ENCODE measurements at places on chromosomes 3 and 15.
A peak's percentile ranks its signal among the peaks of the same experiment; 100 is the strongest.

GRCh38 chr3:77618686-77619085 is 578.8 kb downstream of the ROBO2 start:
- no peak for DNase-seq

DNA sequence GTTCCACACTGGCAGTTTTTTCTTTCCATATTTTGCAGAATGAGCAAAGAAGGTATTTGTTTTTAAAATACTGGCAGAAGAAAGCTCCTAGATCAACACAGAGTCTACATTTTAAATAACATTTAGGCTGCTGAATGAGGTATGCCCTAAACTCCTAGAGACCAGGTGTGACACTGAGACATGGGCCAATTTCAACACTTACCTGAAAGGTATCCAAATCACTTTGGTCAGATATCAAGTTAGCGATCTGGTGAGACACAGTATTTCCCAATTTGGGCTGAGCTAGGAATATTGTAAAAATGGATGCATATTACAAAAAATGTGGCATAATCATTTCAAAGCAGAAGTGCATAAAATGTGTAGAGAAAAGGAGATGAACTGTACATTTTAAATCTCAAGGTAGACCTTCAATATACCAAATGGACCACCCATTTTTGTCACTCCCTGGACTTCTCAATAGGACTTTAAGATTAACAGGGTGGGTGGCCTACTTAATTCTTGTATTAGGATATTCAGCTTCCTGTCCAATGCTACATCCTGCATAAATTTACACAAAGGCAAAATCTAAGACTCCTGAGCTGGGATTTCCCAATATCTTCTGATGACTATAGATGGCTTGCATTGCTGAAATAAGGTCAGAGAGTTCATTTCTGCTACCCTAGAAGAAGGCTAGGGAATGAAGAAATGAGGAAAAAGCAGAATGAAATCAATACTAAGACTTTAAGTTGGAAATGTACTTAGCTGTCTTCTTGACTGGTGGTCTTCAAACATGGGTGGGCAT is 487.8 kb downstream of the FOXP1 start:
- DNase-seq = no peak

DNA sequence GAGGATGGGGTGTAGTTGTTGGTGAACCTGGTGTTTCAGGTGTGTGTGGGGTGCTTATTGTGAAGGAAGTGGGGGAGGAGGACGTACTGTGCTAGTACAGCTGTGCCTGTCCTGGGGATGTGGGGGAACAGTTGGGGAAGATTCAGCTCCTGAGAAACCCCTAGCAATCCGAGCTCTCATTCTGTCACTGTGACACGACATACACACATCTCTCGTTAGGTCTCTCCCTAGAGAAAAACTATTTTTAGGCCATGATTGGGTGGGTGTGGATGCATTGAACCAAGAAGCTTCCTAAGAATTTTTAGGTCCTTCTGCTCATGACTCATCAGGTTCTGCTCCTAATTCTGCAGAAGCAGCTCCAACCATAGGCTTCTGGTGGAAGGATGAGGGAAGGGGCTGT is 54.3 kb downstream of the SLC30A4 start:
- DNase-seq = no peak

DNA sequence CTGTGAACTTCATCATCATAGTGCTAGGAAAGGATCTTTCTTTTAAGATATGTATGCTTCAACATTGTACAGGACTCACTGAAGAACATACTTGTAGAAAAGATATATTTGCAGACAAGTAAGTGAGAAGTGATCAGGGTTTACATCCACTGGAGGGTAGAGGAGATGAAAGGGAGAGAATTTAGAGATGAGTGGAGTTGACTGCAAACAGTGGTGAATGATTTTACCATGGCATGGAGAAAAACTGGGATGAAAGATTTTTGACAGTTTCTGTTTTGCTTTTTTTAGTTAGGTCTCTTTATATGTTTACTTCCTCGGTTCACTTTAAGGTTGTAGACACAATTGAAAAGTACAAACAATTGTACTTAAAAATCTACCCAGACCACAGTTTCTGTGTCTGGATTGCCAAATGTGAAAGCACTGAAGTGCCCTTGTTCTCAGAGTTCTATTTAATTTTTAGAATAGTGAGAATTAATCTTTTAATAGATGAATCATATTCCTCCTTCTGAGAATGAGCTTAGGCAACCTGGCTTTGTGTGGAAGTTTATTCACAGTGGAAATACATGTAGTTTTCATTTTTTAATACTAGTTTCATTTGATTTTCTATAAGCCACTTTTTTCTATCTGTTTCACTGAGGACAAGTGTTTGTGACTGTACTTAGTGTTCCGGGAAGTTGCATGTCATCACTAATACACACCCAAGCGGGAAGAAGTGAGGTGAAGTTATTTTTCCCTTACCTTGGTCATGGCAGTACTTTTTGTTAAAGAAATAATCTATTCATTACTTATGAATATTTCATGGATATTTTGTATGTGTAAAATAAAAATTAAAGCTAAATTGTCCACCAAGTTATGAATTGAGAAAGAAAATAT is 1.8 kb upstream of the GPR171 start:
- no peak for DNase-seq

GRCh38 chr3:42827654-42828053 is 18.4 kb downstream of the ACKR2 start:
- no peak for DNase-seq

- peak; percentile 3 for DNase-seq
These were observed 976 bp downstream of the ABHD17C start for GRCh38 chr15:80695911-80696661.

- DNase-seq = no peak
These were observed 138.5 kb downstream of the ARPP21 start for GRCh38 chr3:35777563-35778554.

DNA sequence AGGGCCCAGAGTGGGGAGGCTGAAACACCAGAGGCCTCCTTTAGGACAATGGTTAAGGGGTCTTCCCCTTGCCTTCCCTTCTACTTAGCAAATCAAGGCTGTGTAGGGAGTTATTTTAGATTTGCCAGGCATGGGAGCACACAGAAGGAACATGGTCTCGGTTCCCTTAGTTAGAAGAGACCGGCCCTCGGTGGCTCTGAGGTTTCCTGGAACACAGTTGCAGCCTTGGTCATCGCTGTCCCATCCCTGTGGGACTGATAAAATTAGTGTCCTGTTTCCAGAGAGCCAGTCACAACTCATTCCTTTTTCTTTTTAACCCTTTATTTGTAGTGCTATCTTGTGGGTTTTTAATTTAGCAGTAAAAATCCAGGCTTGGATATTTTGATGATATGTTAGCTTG is 81.4 kb downstream of the CRTC3 start:
- no peak for DNase-seq

DNA sequence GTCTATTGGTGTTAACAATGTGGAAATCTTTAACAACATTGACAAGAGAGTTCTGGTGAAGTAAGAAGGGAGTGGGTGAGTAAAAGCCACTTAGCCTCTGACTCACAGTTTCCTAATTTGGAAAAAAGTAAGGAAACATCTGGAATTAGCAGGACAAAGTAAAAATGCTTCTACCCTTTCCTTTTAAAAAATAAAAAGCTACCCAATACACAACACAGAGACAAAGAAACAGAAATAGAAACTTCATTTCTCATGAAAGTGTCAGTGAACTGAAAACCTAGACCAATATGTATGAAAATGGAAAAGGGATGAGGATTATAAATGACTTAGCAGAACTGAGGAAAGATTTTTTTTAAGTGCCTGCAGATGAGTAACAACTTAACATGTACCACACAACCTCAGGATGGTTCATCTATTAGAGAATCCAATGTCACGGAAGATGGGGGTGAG is 65.4 kb downstream of the SSR3 start:
- no peak for DNase-seq

GRCh38 chr3:106748472-106749262 is 628.6 kb upstream of the CCDC54 start:
- DNase-seq = no peak

DNA sequence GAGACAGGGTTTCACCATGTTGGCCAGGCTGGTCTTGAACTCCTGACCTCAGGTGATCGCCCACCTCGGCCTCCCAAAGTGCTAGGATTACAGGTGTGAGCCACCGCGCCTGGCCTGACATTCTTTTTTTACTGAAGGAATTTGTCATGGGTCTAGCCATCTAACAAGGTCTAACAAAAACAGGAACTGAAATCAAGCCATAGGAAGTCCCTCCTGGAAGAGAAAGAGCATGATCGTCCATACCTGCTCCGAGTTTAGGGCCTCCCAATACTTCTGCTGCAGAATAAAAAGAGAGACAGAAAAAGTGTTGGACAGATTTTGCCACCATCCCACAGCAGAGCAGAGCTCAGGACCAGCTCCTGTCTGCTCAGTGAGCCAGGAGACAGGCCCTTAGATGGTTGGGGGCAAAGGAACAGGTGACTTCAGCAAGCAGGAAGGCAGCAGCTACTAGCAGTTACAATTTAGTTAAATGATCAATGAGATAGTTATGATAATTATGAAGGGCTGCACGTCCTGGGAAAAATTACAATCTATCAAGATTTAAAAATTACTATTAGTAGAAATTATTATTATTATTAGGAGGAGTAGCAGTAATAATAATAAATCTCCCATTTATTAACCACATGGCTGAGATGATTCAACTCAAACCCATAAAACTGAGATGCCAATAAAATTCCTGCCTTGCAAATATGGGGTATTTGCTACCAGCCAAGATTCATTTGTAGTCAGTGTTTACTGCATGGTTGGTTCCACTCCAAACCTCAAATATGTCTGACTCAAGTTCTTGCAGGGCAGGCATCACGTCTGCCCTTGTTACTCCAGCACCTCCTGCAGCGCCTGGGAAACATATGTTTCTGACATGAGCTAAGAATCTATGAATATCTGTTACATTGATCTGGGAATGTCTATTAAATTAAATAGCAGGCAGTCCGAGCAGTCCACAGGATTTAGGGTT is 40.1 kb downstream of the TMEM44 start:
- peak; percentile 99 for DNase-seq

DNA sequence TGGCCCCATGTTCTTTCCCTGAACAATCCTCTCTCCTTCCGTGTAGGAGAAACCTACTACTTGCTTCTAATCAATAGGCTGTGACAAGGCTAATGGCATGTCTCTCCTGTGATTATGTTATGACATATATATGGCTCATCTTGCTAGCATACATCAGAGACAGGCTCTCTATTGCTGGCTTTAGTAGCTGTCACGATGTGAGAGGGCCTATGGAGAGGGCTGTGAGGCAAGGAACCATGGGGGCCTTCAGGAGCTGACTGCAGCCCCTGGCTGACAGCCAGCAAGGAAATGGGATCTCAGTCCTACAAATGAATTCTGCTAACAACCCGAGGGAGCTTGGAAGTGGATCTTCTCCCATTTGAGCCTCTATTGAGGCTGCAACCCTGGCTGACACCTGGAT is 96.3 kb downstream of the EOMES start:
- no peak for DNase-seq

DNA sequence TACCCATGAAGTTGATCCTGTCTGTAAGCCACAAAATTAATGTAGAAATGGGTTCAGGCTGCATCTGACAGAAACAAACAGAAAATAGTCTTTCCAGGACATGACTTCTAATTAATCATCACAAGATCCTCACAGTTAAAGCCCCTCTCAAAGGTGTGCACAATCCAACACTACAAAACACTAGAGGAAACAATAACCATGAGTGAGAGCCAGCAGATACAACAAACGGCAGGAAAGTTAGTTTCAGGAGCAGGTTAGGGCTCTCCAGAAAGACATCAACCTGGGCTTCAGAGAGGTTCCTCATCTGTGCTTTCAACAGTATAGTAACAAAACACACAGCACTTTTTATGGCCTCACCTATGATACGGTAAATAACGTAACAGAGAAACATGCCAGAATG is 42.8 kb downstream of the DPH3 start:
- no peak for DNase-seq

DNA sequence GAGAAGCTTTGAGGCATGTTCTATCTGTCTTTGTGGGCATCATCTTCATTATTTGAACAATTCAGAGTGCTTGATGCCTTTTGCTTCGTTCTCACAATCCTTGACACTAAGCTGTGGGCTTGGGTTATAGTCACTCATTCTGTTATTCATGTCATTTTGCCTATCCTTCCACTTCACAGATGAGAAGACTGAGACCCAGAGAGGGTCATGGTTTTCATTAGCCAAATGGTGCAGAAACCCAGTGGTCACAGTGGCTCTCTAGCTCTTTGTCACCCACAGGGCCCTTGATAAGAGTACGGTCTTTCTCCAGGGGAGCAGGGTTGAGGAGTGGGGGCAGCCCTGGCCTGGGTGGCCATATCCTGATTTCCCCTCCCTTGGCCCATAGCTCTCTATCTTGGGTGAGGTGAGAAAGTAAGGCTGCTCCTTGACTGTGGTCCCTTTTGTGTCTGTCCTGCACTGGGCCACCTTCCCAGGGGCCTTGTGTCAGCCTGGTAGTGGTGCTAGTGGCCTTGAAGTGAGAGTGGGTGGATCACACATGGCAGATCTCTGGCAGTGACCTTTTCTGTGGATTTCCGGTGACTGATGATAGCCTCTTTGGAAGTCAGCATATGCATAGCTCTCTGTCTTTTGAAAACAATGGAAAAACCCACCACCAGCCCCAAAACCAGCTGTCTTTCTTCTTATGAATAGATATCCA is 130.1 kb downstream of the IGF1R start:
- DNase-seq = no peak

GRCh38 chr15:61777689-61778088 is 282.6 kb downstream of the VPS13C start:
- no peak for DNase-seq

GRCh38 chr3:87624860-87625259 is 348.5 kb upstream of the POU1F1 start:
- no peak for DNase-seq

- no peak for DNase-seq
These were observed 1.2 kb downstream of the CADPS start for GRCh38 chr3:62873761-62874710.

DNA sequence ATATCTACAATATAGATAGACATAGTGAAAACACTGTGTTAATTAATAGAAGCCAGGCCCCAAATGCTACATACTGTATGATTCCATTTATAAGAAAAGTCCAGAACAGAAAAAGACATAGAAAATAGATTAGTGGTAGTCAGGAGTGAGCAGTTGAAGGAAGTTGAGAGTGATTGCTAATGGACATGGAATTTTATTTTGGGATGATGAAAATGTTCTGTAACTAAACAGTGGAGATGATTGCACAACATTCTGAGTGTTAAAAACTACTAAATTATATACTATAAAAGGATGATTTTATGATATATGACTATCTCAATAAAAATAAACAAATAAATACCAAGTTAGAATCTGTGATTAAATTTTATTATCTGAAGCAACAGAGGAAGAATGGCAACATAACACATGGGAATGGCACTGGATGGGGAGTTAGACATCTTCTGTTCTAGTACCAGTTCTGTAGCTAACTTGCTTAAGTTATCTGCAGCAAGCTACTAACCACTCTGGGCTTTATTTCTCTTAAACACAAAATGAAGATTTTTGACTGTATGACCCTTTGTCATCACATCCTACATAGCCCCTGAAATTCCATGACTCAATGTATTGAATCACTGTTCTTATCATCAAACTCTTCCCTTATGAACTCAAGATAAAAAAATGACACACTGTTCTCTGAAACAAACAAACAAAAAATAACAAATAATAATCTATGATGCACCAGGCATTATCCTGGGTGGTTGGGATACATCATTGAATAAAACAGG is 612.7 kb downstream of the TBL1XR1 start:
- DNase-seq = no peak
